ENCODE measurements at places on chromosomes 16 and 17.

DNA sequence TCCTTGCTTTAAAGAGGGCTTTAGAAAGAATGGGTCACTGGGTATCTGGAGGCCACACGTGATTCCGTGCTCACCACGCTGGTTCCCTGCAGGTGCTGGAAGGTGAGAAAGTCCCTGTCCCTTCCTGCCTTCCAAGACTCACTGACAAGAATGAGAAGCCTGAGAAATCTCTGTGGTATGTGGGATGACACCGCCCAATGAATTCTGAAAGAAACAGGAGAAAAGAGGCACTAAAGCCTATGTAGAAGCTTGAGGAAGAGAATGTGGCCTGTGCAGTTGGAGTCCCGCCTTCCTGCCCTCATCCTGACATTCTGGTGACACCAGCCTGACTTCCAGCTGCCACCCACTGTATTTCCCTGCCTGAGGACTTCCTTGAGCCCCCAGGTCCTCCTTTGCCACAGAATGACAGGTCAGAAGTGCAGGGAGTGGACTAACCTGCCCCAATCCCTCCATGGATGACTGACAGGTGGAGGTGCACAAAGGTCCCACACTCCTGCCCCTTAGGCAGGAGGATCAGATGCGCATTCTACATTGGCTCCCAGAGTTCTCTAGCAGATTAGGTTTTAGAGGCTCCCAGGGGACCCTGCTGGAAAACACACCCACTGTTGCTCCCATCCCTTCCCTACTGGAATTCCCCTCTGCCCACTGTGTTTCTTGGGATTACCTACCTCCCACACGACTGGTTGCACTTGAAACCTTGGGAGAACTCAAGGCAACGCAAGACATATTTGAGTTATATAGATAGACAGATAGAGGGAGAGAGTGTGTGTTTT, 38.6 kb upstream of the TENT4B start:
- DNase-seq = no peak

GRCh38 chr17:31802502-31802901, 56.5 kb downstream of the COPRS start:
- DNase-seq = no peak

GRCh38 chr17:57975044-57975443, 13.0 kb downstream of the VEZF1 start:
- no peak for DNase-seq

GRCh38 chr16:64638766-64639165, 483.1 kb downstream of the CDH11 start:
- no peak for DNase-seq

- DNase-seq = no peak
Measured at GRCh38 chr16:15466886-15467781, 32.7 kb downstream of the BMERB1 start.

DNA sequence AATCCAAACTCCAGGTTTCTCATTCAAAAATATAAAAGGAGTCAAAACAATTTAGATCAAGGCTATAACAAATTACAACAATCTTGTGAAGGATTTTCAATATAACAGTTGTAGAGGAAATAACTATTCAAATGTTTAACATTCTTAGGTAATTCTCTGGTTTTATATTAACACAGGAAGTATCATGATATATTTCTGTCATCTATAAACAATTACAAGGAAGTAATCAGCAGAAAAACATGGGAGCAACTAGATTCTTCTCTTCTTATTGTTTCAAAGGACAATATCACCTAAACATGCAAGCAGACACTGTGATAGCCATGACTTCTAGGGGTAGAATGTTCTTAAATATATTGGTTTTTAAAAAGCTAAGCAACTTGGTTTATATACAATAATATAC, 49.9 kb downstream of the FBXL20 start:
- no peak for DNase-seq

Data from NCI-H2107 (cell line).